ENCODE measurements at places on chromosomes 11 and 22. TPM values are rescaled to one million over a fixed set of nuclear protein-coding genes. Genes with fewer than 3 reads are reported as not detected.

Gene RIBC2
- total RNA-seq: 9.7 TPM

Gene SPCS2
- 79.1 TPM for total RNA-seq

Gene LGALS12
- not detected for total RNA-seq

Gene MYEOV
- total RNA-seq: not detected

Gene PANX3
- not detected for total RNA-seq

Gene B3GAT1
- 0.09 TPM for total RNA-seq

Gene UBQLN3
- total RNA-seq: 0.10 TPM

Gene ROBO4
- not detected for total RNA-seq

Gene SAA1
- not detected for total RNA-seq

Measured in activated naive CD4-positive, alpha-beta T cell treated with anti-CD3 and anti-CD28 coated beads, Interleukin-2, amount 50 U/mL, for 72 hours (primary cell).